ENCODE measurements at places on chromosomes 2 and 18.

GRCh38 chr2:119248311-119248710 is 24.7 kb downstream of the STEAP3 start:
- no peak for ATAC-seq

- no peak for ATAC-seq
These were observed 235.9 kb downstream of the TFCP2L1 start for GRCh38 chr2:121049131-121049530.

DNA sequence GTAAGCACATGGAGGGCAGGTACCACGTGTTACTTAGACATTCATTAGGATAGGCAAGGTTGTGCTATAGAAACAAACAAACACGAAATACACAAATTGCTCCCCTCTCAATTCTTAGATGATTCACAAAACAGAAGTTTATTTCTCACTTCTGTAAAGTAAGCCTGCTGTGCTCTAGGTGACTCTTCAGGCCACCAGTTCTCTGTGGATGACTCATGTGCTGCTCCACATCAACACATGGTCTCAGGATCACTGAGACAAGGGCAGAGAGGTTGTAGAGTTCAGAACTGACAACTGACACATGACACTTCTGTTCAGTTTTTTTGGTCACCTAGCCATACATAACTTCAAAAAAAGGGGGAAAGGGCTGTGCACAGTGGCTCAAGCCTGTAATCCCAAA is 70.6 kb downstream of the DAW1 start:
- no peak for ATAC-seq

GRCh38 chr2:95353055-95353575 is 49.4 kb upstream of the FAHD2A start:
- no peak for ATAC-seq

- no peak for ATAC-seq
These were observed 36.2 kb downstream of the HJURP start for GRCh38 chr2:233817995-233818638.

GRCh38 chr2:144522176-144522896 is 2.4 kb upstream of the ZEB2 start:
- no peak for ATAC-seq

- ATAC-seq: no peak
These were observed 11.2 kb downstream of the POU3F3 start for GRCh38 chr2:104865096-104865470.
